AG09319 (cell line): ENCODE measurements at places on chromosomes 12 and 14.

GRCh38 chr12:57205186-57205585 is 11.4 kb upstream of the NXPH4 start:
- no peak for DNase-seq

DNA sequence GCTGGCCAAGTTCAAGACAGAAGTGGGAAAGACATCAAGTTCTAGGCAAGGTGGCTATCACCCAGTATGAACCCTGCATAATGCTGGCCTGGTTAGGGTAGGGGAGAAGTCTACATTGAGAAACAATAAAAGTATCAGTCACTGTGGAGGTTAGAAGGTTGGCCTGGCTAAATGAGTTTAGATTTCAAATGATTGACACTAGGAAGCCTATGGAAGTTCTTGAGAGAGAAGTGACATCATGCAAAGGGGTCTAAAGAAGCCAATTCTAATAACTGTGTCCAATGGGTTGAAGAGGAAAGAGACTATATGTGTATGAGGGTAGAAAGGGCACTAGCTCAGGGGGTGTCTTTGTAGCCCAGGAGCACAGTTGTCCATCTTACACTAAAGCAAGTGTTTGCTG is 98.5 kb upstream of the MBIP start:
- DNase-seq: no peak

- no peak for DNase-seq
Observed at GRCh38 chr12:112359290-112359689, 22.9 kb downstream of the HECTD4 start.

DNA sequence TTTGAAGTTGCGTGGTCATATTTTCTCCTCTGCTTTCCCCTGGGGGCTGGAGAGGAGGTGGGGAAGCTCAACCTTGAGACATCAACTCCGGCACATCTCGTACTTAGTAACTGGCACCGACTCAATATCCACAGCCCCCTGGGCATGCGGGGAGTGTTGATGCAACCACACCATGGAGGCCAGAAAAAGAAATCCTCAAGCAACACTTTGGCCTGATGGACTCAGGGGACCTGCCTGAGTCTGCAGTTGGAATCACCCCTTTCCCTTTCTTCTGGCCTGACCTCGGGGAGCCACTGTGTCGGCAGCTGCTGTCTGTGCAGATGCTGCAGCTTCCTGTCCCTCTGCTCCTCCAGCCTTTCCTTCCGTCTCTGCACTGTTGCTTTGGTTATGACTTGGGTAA is 11.4 kb upstream of the AACS start:
- DNase-seq: no peak

DNA sequence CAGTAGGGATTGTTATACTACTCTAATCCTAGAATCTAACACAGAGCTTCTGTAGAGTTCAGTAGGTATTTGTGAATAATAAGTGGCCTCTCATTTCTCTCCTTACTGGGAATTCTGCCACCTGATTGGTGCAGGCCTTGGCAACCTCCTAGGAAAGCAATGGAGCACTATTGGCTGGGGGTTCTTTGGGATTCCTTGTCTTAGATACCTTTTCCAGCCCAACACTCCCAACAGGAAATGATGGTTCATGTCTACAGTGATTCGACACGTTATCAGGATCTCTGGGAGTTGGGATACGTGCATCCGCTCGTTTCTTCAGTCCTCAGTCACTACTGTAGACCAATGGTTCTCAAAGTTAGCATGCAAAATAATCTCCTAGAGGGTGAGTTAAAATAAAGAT is 67.4 kb downstream of the ELK3 start:
- DNase-seq: no peak

DNA sequence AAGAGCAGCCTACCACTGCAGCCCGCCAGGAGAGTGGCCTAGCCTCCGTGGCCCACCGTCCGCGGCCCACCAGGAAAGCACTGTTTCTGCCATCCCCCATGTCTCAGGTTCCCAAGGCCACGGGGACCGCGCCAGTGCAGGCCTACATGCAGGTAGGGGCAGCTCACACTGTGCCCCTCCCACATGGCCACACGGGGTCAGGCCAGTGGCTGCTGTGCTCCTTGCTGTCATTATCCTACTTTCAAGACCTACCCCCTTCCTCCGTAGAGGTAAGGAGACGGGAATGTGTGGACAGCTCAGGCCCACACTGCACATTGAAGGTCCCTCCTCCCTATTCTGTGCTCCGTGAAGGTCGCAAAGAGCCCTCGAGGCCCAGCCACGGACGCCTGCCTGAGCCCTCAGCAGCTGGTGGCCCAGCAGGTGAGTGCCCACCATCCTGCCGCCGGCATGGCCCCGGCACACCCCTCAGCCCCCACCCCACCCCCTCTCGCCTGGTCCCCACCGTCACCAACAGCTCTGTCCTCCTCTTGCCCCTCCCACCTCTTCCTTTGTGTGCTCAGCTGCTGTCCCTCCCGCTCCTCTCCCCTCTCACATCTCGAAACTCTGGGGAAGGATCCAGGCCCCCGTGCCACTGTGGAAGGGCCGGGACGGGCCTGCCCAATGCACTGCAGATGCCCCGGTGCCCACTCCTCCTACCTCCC is 10.0 kb downstream of the DDX51 start:
- no peak for DNase-seq

DNA sequence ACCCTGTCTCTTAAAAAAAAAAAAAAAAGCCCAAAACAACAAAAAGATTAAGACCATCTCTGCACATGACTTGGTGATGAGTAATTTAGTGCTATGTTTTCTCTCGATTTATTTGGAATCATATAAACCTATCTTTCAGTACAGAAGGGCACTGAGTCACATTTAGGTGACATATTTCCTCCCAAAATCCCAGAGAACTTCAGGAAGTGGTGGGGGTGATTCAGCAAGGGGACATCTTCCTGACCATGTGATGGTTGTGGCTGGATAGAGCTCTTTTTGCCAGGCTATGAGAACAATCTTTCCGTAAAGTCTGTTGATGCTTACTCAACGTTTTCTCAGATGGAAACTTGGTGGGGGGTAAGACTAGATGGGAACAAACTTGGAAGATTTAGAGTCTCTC is 50.0 kb downstream of the PPFIBP1 start:
- no peak for DNase-seq

DNA sequence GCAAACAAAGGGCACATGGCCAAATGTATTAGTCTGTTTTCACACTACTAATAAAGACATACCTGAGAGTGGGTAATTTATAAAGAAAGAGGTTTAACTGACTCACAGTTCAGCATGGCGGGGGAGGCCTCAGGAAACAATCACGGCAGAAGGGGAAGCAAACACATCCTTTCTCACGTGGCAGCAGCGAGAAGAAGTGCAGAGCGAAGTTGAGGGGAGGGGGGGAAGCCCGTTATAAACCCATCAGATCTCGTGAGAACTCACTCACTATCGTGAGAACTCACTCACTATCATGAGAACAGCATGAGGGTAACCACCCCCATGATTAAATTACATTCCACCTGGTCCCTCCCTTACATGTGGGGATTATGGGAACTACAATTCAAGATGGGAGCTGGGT is 66.1 kb downstream of the ST8SIA1 start:
- no peak for DNase-seq

DNA sequence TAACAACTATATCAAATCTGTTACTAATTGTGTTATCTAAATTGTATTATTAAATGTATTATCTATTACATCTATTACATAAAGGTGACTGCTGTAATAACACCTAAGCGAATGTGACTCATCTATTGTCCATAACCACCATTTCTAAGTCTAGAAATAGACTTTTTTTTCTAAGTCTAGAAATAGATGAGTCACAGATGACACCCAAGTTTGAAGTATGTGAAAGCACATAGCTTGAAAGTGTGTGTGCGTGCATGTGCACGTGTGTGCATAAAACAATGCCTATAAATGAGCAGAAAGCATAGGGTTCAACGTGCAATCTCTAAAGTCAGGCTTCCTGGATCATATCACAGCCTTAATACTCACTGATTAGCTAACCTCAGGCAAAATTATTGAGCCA is 451.3 kb upstream of the USP15 start:
- no peak for DNase-seq

DNA sequence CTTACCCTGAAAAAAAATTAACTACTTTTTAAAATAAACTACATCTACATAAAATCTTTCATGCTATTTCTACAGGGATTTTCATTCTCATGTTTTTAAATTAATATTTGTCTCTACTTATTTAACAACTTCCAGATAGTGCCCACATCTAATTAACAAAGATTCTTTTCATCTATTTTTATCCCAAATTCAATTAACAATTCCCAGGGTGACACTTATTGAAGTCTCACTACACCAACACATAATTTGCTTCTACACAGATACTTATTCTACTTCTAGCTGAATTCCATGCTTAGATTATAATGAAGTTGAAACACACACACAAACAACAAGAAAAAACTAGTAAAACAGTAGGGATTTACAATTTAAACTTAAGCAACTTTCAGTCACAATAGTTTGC is 336.6 kb downstream of the ACSS3 start:
- DNase-seq: no peak

GRCh38 chr14:24634158-24634557 is at the start of gene GZMB:
TSS of gene GZMB (minus strand) at chr14:24634190. CDS start at chr14:24634160, 30 bp downstream.
- DNase-seq: no peak

GRCh38 chr12:46950094-46950493 is 124.3 kb upstream of the SLC38A4 start:
- DNase-seq: no peak

GRCh38 chr12:57055824-57056223 is 5.9 kb upstream of the MYO1A start:
- DNase-seq: no peak

DNA sequence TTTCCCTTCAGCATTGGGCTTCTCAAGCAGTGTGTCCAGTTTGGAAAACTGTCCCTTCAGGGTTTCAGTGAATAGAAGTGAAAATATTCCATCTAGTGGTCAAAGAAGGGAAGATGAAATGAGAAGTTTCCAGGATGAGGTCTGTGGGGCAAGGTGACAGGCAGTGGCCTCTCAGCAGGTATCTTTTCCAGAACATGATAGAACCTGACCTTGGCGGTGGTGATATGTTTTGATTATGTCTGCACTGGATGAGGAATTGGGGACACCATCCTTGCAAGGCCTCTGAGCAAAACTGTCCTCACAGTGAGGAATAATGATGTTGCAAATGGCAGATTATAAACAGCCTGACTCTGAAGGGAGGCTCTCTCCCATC is 4.7 kb downstream of the GPX2 start:
- no peak for DNase-seq

GRCh38 chr14:54815515-54815914 is 87.1 kb downstream of the GCH1 start:
- DNase-seq: no peak

DNA sequence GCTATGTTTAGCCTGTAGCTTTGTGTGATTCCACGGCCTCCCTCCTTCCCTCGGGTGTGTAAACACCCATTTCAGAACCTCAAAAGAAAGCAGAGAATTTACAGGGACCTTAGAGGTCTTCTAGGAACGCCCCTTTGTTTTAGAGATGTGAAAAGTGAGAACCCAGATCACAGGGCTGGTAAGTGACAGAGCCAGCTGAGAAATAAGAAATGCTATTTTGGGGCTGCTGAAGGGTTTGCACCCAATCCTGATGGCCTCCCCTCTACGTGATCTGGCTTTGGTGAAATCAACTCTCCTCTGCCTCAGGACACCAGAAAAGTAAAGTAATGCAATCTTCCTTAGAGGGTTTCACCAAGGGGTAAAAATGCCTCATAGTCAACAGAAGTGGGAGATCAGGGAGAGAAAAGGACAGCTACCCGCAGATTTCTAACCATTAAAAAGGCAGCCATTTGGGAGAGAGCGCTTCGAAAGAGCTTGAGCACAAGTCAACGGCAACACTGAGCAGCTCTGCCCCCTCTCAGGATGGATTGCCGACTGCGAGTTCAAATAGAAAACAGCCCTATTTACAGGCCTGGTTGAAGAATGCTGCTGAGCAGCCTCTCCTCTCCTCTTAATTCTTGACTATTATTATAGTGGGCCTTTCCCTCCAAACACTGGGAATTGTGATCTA is 78.5 kb upstream of the RASSF3 start:
- DNase-seq: no peak

GRCh38 chr14:62451221-62451620 is 594.0 kb downstream of the KCNH5 start:
- no peak for DNase-seq

GRCh38 chr14:30882431-30882830 is 8.1 kb downstream of the COCH start:
- DNase-seq: no peak

DNA sequence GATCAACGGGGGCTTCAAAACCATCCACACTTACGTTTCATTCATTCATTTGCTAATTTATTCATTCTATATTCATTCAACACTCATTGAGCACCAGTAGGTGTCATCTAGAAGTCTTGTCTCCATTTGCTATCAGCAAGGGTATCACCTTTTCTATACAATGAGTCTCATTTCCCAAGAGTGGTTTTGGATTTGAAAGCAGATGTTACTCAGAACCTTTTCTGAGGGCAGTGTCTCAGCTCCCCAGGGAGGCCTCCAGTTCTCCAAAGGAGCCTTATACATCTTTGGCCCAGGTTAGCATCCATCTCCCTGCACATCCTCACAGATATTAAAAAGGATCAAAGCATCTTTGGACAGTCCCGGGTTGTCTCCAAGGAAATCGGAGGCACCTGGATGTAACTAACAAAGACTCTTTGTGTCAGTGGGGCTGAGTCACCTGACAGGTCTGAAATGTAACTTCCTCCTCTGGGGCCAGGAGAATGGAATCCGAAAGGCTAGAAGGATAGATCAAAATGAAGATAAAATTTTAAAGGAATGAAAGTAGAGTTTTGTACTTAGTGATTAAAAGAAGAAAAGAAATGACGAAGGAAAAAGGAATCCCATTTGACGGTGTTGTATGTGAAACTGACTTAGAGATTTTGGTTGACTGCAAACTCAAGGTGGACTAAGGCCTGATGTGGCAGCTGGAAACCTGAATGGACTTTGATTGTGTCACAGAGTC is 103.0 kb downstream of the VCPKMT start:
- DNase-seq: no peak

GRCh38 chr12:25801734-25802133 is 156.7 kb upstream of the RASSF8 start:
- no peak for DNase-seq

- no peak for DNase-seq
Observed at GRCh38 chr12:1836854-1837421, 16.6 kb downstream of the LRTM2 start.

DNA sequence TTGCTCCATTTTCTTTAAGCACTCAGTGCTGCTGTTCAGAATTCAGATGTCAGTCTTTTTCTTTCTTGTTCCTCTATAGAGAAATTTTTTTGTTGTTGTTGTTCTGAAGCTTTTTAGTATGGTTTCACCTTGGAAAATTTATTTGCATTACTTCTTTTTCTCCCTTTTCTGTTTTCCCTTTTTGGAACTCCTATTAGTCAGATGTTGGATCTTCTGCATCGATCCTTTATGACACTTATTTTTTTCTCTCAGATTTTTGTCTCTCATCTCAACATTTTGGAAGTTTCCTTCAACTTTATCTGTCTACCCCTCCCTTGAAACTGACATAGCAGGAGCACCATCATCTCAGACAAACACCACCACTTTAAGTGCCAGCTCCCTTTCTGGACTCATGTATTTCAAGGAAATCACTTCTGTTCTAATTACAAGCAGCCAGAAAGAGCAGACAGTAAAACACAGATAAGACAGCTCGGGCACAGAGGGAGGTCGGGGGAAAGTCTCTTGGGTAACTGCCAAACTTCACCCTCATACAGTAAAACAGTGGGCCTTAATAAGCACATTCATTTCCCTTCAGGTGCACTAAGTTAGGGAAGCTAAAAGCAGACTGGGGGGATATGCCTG is 222.7 kb upstream of the PLXNC1 start:
- no peak for DNase-seq

- DNase-seq: no peak
Observed at GRCh38 chr14:23101213-23101970, 3.4 kb downstream of the CIROP start.
